Stimulated activated CD8-positive, alpha-beta memory T cell treated with anti-CD3 and anti-CD28 coated beads, Interleukin-7, amount 100 ng/mL, for 24 hours (primary cell): ENCODE measurements at places on chromosomes 7 and 10.

DNA sequence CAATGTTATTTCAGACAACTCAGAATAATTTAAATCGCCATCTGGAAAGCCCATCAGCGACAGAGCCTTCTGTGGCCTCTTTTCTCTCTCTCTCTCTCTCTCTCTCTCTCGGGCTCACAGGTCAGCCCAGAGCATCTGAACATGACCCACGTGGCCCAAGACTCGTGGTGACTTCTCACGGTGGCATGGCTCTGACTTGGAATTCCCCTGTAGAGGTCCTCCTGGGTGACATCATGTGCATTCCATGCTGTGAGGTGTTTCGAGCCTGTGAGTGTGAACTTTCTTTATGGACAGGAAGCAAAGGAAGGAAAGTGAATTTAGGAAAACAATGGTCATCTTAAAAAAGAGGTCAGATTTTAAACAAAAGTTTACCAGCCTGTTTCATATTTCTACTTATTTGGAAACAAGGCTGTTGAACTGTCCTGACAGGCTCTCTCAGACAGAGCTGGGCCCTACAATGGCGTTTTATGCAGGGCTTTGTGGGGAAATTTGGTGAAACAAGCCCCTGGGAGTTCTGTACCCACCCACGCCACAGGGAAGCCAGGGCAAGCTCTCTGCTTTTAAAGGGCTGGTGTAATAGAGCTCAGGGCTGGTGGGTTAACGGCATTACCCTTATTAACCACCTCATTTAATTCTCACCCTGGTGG lies 359.7 kb upstream of the ZNF32 start:
- DNase-seq, result no peak

GRCh38 chr10:34160595-34160994 lies 654.5 kb downstream of the PARD3 start:
- no peak for DNase-seq

DNA sequence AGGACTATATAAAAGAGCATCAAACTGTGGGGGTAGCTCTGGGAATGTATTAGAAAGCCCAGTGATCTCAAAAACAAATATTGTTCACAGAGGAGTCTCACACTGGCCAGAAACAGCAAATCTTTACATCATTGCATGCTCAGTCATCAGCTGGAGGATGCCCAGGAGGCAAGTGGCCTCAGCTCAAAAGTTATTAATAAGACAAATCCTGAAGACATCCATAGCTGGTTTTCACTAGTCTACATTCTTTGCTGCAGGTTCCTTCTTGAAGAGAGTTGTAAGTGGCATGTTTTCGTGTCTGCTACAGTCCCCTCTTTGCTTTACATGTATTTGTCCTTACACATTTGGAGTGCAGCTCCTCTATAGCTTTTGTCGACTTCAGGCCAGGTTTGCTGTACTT lies 8.6 kb upstream of the CCDC7 start:
- no peak for DNase-seq

- DNase-seq, result no peak
Observed at GRCh38 chr7:18855796-18856195, 261.6 kb downstream of the TWIST1 start.

DNA sequence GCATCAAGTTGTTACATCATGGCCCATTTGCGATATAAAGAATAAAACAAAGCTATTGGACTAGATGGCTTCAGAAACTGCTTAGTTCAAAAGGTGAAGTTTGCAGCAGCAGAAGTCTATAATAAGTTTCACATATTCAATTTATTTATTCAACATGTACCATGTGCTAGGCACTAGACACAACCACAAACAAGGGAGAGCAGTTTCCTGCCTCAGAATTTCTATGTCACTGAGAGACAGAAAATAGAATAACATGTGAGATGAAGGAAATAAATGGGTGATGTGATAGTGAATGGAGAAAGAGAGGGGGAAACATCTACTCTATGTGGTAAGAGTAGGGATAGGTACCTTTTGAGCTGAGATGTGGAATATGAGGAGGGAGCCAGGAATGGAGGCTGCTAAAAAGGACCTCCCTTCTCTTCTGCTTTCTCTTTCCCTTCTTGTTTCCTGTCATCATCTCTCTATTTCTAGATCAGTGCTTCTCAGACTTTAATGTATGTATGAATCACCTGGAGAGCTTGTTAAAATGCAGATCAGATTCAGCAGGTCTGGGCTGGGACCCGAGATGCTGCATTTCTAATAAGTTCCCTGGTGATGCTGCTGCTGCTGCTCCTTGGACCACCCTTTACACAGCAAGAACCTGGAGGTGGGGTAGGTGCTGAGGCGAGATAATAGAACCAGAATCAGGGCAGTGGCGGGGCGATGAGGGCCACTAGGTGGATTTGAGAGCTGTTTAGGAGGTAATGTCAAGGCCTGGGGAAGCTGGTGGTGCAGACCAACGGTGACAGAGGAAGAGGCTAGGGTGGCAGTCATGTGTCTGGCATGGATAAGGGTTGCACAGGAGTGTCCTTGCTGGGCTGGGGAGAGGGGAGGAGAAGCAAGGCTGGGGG lies 13.7 kb upstream of the INMT start:
- no peak for DNase-seq

- no peak for DNase-seq
Observed at GRCh38 chr10:93894516-93895378, 969 bp downstream of the SLC35G1 start.

DNA sequence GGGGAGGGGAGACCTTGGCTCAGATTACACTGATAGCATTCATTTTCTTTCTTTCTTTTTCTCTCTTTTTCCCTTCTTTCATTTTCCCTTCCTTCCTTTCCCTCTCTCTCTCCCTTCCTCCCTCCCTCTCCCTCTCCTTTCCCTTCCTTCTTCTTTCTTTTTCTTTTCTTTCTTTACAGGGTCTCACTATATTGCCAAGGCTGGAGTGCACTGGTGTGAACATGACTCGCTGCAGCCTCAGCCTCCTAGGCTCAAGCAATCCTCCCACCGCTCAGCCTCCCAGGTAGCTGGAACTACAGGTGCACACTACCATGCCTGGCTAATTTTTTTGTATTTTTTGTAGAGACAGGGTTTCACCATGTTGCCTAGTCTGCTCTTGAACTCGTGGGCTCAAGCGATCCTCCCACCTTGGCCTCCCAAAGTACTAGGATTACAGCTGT lies 73.0 kb upstream of the MKRN1 start:
- DNase-seq, result no peak

DNA sequence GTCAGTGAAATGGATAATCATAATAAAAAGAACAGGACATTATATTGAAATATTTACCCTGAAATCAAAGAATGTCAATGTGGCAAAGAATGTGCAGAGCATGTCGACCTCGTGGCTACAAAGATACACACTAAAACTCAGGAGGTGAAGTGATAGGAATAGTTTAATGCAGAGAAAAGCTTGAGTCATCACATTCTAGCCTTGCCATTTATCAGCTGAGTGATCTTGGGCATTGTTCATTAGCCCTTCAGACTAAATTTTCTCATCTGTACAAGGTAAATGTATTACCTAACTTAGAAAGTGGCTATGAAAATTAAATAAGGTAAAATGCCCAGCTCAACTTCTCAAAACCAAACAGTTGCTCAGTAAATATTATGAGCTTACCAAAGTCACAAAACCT lies 22.6 kb downstream of the CALCR start:
- DNase-seq, result no peak

GRCh38 chr7:2033586-2034135 lies 199.1 kb downstream of the MAD1L1 start:
- DNase-seq, result no peak

GRCh38 chr10:18214691-18215563 lies 74.7 kb downstream of the CACNB2 start:
- DNase-seq, result no peak

GRCh38 chr10:24318517-24318916 lies 109.6 kb downstream of the KIAA1217 start:
- no peak for DNase-seq

DNA sequence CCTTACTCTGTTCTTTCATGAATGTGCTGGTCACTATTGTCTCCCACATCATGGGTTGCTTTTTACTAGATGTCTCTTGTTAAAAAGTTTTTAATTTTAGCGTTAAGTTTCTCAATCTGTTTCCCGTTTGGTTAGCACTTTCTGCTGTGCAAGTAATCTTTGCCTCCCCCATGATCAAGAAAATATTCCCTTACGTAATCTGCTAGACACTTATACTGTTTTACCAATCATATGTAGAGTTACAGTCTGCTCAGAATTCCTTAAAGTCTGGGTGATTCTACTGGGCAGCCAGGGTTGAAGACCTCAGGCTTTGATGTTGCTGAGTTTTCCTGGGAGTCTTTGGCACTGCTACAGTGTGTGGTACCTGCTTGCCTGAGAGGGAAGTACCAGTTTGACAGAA lies 38.2 kb upstream of the RPA3 start:
- DNase-seq, result no peak

DNA sequence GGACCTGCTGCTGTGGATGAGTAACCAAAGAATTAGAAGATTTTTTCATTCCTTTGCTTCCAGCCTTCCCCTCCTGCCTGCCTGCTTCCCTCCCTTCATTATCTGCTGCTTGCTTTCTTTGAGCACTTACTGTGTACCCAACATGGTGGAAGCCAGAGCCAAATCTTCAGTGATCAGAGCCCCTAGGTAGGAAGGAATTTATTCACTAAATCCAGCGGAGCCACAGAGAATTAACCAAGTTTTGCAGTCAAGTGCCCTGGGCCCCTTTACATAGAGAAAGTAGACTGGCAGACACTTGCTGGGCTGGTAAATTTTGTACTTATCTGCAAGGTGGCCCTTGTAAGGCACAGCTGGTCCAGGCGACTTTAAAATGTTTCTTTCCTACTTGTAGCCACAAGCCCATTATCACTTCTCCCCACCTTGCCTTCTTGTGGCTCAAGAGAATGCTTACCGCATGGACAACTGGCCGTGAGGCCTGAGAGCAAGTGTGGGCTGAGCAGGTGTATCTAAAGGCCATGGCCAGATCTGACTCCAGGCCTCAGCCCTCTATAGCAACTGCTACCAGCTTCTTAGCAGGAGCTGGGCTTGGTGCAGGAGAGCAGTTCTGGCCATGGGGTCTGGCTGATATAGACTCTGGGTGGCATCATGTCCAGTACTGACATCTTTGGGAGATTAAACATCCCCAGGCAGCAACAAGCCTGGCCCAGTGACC lies 11.1 kb downstream of the UNC5B start:
- no peak for DNase-seq

DNA sequence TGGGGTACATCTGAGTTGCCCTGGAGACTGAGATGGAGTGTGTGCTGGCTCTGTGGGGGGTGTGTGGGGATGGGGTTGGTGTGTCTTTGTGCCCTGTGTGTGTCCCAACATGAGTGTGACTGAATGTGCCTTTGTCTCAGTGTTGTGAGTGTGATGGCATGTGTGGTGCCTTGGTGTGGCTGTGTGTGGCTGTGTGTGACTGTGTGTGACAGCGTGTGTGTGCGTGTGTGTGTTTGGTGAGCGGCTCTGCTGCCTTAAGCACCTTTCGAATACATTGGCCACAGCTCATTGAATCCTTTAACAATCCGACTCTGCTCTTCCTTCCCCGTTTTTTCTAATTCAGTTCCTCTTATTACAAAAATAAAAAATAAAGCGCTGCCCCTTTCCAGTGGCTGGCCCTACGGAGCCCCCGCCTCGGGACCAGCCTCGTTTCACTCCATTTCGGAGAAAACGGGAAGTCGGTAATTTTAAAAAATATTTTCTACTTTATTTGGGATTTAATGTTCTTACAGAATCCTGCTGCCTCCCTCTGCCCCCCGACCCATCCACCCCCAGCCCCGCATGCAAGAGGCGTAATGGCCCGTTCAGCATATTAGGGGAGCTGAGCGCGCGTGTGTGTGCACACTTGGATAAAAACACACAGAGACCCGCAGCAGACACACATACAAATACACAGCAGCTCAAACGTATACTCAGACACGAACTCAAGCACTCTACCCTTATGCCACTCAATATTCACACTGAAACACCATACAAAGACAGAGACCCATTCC lies 35.5 kb downstream of the HIF1AN start:
- no peak for DNase-seq

GRCh38 chr7:8433477-8434289 lies at the start of gene NXPH1:
TSS of gene NXPH1 (plus strand) at chr7:8433609.
- DNase-seq, result no peak

DNA sequence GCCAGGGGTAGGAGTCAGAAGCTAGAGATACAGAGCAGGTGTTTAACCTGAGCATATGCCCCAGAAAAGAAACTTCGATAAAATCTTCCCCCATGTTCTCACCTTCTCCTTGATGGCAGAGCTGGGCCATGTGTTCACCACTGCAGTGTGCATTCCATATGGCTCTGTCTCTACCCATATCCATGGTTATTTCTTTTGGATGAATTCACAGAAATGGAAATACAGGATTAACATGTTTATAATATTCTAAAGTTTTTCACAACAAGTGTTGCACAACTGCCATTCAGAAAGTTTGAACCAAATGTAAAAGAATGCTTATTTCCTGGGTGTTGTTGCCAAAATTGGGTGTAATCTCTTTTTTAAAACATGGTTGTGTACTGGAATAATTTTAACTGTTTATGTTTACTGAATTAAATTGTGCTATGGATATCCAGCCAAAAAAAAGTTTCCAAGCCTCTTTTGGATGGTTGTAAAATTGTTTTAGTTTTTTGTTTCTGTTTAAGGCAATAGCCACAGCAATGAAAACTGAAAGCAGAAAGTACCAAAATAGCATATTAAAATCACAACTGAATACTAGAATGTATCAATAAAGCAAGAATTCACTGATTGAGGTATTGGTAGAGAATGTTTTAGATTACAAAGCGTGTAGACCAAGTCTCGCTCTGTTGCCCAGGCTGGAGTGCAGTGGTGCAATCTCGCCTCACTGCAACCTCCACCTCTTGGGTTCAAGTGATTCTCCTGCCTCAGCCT lies 19.9 kb upstream of the CCNY start:
- no peak for DNase-seq

DNA sequence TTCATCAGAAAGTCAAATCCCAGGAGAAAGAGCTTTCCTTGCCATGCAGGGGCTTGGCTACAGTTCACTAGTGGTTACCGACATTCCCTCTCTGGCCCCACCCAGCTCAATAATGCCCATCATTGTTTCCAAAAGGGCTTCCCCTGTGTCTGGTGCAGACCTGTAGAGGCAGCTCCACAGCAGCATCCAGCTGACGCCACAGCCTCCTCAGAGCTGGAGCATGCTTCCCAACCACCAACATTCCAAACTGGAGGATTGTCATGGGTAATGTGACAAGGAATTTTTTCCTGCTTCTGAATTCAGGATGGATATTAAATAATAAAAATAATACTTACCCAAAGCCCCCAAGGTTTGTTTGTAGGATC lies 77.4 kb downstream of the ZNF365 start:
- no peak for DNase-seq

DNA sequence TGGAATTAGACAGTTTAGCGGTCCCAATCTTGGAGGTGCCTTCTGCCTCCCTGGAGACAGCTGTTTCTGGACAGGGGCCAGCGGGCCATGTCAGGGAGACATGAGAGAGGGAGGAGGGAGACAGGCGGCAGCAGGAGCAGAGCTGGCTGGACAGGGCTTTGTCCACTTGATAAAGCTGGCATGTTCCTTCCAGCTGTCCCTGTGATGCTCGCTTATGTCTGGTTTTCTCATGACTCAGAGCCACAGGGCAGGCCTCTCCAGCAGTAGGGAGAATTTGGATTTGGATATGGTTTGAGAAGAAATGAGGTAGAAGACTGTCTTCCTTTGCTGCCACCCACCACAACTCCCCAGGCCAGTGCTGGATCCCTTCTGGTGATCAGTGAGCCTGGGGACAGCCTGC lies 51.7 kb upstream of the SORCS3 start:
- no peak for DNase-seq

GRCh38 chr10:102613785-102614184 lies 30.5 kb upstream of the TRIM8 start:
- DNase-seq, result no peak

GRCh38 chr10:23174074-23174976 lies 17.8 kb upstream of the PTF1A start:
- no peak for DNase-seq
